ENCODE measurements at places on chromosomes 3 and 15. TPM values are rescaled to one million over a fixed set of nuclear protein-coding genes. Genes with fewer than 3 reads are reported as not detected.

DNA sequence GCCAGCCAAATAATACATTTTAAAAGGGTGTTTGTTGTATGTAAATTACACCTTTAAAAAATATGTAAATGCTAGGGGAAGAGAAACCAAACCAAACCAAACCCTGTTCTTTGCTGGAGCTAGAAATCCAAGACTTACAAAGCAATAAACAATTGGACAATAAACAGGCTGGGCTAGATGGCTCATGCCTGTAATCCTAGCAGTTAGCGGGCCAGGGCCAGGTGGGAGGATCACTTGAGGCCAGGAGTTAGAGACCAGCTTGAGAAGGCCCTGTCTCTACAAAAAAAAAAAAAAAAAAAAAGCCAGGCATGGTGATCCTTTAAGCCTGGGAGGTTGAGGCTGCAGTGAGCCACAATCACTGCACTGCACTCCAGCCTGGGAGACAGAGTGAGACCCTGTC lies 12.5 kb downstream of the STOML1 start:
- H3K27ac ChIP-seq, result no peak overlapping the region
- H3K4me3 ChIP-seq, result no peak overlapping the region
- no peaks in the 10 kb centered on the region for H3K36me3 ChIP-seq
- DNase-seq, result no peak
- H3K4me1 ChIP-seq, result no peaks in the 10 kb centered on the region

DNA sequence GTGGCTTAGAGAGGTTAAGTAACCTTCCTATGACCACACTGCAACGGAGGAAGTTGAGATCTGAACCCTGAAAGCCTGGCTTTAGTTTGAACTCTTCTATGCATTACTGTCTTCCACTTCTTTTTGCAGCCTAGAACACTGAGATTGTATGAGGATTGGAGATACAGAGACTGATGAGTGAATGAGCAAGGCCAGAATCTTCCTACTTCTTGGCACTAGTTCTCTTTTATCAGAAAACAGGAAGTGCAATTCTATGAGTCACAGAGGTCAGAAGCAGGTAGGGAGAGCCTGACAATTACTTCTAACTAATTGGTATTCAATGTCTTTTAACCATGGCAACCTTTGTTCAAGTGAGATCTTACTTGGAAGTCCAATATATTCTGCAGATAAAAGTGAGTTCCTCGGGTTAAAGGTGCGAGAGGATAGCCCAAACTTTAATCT lies 219.0 kb downstream of the SHQ1 start:
- no peaks in the 10 kb centered on the region for H3K36me3 ChIP-seq
- H3K4me1 ChIP-seq, result peaks cover 6% of the 10 kb centered on the region
- no peaks in the 10 kb centered on the region for H3K27me3 ChIP-seq

- H3K4me3 ChIP-seq, result no peak overlapping the region
- H3K27me3 ChIP-seq, result no peaks in the 10 kb centered on the region
- no peak for DNase-seq
- no peak overlapping the region for H3K27ac ChIP-seq
- no peaks in the 10 kb centered on the region for H3K36me3 ChIP-seq
Observed at GRCh38 chr3:112730210-112730609, 89.3 kb upstream of the CCDC80 start.

The MESP2 gene
- 0.38 TPM for total RNA-seq

GRCh38 chr3:23068016-23068728 lies 135.0 kb upstream of the UBE2E2 start:
- no peak for DNase-seq
- no peaks in the 10 kb centered on the region for H3K36me3 ChIP-seq
- H3K27me3 ChIP-seq, result no peaks in the 10 kb centered on the region
- H3K27ac ChIP-seq, result no peak overlapping the region
- H3K4me1 ChIP-seq, result no peaks in the 10 kb centered on the region

GRCh38 chr3:48180531-48181253 lies 7.5 kb downstream of the CDC25A start:
- H3K4me1 ChIP-seq, result no peaks in the 10 kb centered on the region
- no peaks in the 10 kb centered on the region for H3K36me3 ChIP-seq
- DNase-seq, result no peak

All from pancreas (tissue), 10 donors.